ENCODE measurements at places on chromosomes 16 and 17.

GRCh38 chr16:30903596-30903995, 7.2 kb downstream of the CTF1 start:
- DNase-seq, result peak; percentile 54

DNA sequence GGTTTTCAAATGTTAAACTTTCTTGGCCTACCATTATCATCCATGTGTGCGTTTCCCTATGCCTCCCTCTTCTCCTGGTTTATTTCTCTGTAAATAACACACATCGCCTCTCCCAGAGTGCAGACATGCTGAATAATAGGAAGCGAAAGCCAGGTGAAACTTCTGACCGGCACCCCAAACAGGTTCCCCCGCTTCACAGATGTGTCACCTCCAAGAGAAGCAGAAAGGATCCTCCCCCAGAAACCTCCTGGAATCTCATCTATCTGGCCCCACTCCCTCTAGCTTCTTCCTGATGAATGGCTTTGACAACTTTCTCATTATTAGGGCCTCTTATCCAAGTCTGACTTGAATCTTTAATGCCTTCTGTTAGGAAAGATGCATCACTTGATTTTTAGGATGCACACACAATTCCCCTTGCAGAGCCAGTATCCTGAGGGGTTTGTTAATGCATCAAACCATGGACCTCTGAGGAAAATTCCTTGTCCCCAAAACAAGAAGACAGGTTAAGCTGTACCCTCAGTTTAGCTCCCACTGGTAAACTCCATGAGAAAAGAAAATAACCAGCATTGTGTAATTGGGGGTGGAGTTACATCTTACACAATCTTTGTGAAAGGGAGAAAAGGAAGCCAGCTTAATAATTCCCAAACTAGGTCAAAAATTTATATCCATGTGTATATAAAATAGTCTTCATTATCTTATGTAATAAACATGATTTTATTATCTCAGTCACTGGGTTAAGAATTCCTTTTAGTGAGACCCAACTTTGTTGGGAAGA, 20.1 kb upstream of the HYDIN start:
- no peak for DNase-seq

GRCh38 chr17:65495122-65496055, 66.1 kb downstream of the AXIN2 start:
- no peak for DNase-seq

- DNase-seq, result no peak
Measured at GRCh38 chr17:11330006-11330405, 89.0 kb downstream of the SHISA6 start.

GRCh38 chr17:66637491-66637890, 197.4 kb upstream of the CACNG5 start:
- no peak for DNase-seq

DNA sequence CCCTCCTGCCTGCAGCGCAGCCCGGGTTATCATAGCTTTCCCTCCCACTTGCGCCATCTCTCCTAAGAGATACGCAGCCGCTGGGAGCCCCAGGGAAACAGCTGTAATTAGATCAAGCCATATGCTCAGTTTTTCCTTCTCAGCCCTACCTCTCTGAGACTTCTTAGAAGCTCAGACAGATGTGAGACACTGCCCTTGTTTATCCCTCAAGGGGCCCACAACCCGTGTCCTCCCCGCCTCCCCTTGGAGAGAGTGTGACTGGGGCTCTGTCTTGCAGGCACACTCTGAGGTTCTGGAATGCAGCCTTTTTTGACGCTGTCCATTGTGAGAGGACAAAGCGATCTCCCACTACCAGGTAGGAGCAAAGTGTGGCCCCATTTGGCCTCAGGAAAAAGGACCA, 31.2 kb downstream of the CIBAR2 start:
- DNase-seq, result no peak

- peak; percentile 34 for DNase-seq
Measured at GRCh38 chr17:66468241-66469087, 166.1 kb downstream of the PRKCA start.

GRCh38 chr16:63312346-63312745, 1276.1 kb upstream of the CDH8 start:
- DNase-seq, result peak; percentile 87

- no peak for DNase-seq
Measured at GRCh38 chr17:75853433-75853832, 1.7 kb downstream of the WBP2 start.

DNA sequence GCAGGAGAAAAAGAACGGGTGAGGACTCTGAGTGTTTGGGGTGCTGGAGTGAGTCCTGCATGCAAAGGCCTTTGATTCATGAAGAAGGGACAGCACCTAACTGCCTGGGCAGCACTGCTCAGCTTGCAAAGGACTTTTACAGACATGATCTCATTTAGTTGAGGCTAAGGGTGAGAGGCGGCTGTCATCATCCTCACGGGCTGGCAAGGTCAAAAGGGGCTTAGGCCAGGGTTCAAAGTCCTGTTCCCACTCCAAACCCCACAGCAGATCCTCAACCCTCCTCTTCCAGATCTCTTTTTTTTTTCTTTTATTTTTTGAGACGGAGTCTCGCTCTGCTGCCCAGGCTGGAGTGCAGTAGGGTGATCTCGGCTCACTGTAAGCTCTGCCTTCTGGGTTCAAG, 4.8 kb downstream of the RHBDF2 start:
- no peak for DNase-seq

- no peak for DNase-seq
Measured at GRCh38 chr17:7404737-7405349, 946 bp upstream of the TMEM256 start.

DNA sequence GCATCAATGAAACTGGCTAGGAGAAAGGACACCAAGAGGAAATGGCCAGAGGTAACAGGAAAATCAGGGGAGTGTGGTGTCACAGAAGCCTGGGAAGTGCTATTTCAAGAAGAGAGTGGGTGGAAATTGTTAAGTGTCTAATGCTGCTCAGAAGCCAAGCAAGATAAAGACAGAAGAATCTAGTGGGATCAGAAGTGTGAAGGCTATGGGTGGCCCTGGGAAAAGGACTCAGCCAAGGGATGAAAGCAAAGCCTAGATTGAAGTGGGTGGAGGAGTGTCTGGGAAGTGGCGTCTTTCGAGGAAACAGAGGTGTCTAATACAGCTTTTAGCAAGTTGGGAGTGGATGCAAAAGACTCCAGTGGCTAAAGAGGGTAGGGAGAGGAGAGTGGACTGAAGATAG, 13.4 kb downstream of the PDZD9 start:
- no peak for DNase-seq

DNA sequence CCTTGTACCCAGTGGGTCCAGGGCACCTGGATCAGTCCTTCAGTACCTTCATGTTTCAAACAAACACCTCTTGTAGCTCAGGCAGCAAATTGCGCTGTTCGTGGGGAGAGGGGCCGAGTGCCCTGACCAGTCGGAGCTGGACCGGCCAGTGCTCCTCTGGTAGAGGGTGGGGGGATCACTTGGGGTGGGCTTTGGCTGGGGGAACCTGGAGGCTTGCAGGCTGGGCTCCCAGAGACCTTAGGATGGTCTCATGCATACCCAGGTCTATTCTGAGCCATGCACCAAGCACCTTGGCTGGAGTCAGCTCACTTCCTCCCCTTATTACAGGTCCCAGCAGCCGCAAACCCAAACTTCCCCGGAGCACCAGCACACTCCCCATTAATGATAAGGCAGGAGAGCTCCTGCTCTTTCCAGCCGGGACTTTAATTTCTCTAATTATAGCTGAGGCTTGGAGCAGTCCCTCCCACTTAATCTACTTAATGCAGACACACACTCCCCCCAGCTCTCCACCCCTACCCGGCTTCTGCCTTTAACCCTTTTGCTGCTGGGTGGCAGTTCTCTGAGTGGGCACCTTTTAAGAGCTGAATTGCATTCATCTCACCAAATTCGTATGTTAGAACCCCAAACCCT, 26.3 kb upstream of the MGAT5B start:
- peak; percentile 10 for DNase-seq

DNA sequence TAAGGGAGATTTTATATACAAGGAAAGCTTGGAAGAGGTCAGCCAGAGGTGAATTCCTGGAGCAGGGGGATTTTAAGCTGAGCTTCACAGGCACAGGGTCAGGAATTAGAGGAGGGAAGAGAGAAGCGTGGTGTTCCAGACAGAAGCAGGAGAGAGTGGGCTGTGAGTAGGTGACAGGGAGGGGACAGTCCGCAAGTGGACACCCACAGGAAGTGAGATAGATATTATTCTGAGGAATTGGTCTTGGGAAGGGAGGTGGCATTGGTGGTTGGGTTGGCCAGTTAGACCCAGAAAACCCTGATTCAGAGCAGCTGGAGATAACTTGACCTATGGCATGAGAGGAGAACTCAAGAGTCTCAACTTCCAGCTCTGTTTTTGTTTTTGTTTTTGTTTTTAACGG, 14.7 kb downstream of the PHB1 start:
- DNase-seq, result no peak

DNA sequence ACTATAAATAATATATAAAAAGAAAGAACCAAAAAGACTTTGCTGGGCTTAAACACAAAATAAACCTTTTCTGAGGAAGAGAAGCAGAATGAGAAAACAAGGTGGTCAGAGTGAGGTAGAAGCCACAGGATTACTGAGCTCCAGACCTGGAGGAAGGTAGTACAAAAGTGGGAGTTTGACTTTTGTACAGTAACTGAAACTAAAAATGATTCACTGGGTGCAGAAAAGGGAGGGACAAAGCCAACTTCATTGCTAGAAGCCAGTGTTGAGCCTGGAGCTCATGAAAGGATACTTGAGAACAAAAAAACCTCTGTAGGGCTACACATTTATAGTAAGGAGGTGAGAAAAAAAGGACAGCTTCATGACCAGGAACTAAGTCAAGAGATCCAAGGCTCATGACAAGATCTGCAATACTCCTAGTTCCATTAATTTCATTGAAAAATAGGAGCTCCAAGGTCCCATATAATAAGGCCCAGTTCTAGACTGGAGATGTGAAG, 45.5 kb downstream of the PKD1L3 start:
- no peak for DNase-seq

DNA sequence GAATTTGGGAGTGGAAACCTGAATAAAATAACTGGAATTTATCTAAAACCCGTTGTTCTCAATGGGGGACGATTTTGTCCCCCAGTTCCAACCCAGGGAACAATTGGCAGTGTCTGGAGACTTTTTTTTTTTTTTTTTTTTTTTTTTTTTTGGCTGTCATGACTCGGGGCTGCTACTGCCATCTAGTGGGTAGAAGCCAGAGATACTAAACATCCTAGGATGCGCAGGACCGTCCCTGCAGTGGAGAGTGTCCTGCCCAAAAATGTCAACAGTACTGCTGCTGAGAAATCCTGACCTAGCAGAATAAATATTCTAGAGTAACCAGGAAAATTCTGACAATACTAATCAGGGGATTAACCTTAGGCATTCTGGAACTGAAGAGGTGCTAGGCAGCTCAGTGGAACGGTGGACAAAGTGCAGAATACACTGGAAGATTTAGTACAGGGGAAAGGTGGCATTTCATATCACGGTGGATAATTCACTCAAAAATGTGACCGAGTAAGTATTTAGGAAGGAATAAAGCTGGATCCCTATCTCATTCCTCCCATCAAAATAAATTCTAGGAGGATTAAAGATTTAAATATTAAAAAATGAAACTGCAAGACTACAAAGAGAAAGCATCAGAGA, 107.6 kb downstream of the SPECC1 start:
- peak; percentile 67 for DNase-seq

DNA sequence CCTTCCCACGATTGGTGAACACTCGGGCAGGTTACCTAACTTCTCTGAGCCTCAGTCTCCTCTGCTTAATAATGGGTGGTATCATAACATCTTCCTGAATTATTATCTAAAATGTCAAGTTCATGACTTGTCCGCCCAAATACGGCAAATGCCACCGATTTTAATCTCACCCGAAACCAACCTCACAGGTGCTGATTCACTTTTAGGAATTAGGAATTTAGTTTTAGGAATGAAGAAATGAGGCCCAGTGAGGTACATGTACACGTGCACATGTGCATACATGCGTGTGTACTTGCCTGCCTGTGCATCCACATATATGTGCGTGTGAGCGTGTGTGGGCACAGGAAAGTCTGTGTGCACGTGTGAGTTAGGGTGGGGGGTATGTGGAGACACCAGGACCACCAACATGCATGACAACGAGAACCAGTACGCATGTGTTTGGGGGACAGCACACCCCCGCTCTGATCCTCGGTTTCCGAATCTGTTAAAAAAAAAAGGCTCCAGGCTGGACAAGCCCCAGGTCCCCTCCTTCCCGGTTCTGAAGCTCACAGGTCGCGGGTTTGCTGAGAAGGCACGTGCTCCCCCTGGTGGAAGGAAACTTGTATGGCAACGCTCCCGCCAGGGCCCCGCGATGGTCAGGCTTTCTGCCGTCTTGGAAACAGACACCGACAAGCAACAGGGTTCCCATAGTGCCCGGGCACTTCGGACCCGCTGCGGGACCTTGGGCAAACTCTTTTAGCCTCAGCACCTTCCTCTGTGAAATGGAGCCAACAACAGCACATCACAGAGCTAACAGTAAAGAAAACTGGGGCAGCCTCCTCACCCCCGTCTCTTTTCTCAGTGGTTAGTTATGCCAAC, 219.2 kb downstream of the RBFOX3 start:
- DNase-seq, result peak; percentile 74

GRCh38 chr16:88617268-88618031, 20.9 kb upstream of the IL17C start:
- DNase-seq, result no peak

- no peak for DNase-seq
Measured at GRCh38 chr16:82750068-82750467, 123.3 kb downstream of the CDH13 start.

DNA sequence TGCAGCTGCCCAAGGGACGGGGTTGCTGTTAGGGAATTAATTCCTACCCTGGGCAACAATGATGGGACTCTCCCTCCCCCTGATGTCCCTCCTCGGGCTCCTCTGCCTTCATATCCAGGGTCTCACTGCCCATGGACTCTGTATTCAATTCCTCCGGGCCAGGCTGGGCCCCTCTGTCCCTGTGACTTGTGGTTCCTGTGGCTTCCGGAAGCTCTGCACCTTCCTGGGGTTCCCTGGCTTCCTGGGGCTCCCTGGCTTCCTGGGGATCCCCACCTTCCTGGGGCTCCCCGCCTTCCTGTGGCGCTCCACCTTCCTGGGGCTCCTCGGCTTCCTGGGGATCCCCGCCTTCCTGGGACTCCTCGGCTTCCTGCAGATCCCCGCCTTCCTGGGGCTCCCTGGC, 35.2 kb downstream of the SRL start:
- DNase-seq, result no peak

DNA sequence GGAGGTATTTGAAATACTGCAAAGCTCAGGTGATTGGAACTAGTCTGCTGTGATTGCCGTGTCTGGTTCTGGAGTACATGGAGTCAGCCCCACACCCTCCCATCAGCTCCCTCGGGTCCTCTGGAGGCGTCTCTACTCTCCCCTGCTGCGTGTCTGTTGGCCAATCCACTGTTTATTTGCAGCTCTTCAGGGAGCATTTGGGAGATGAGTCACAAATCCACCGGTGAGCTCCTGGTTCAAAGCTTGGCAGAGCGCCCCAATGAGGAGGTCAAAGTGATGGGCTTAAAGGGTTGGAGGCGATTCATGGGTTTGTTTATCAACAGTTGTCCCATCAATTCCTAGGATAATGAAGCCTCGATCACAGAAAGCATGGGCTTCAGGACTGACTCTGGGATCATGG, 14.6 kb downstream of the CALB2 start:
- DNase-seq, result no peak

- DNase-seq, result peak; percentile 52
Measured at GRCh38 chr17:41917679-41918313, 955 bp downstream of the ACLY start.

- DNase-seq, result no peak
Measured at GRCh38 chr17:20924306-20924705, 118.5 kb downstream of the USP22 start.
